Activated CD8-positive, alpha-beta memory T cell treated with anti-CD3 and anti-CD28 coated beads, Interleukin-2, amount 10 ng/mL, durations not matched to agents 7 days and 5 days (primary cell): ENCODE measurements at places on chromosomes 3 and 15. TPM values are rescaled to one million over a fixed set of nuclear protein-coding genes. Genes with fewer than 3 reads are reported as not detected.

DNA sequence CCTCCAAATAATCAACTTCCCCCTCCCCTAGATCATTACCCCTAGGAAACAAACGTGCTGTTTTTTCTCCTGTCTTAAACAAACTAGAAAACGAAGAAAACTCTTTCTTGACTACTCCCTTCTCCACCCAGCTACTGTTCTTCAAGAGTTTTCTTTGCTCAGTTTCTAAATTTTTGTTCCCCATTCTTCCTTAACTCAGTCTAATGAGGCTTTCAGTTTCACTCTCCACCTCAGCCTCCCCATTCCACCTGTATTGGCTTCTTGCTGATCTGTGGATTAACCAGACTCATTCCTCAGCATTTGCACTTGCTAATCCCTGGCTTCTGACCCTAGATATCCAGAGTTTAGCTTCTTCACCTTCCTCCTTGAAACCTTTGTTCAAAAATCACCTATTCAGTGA lies 26.8 kb downstream of the SERPINI1 start:
- no peak overlapping the region for H3K27ac ChIP-seq
- H3K4me3 ChIP-seq, result no peak overlapping the region
- DNase-seq, result no peak
- H3K36me3 ChIP-seq, result no peaks in the 10 kb centered on the region

DNA sequence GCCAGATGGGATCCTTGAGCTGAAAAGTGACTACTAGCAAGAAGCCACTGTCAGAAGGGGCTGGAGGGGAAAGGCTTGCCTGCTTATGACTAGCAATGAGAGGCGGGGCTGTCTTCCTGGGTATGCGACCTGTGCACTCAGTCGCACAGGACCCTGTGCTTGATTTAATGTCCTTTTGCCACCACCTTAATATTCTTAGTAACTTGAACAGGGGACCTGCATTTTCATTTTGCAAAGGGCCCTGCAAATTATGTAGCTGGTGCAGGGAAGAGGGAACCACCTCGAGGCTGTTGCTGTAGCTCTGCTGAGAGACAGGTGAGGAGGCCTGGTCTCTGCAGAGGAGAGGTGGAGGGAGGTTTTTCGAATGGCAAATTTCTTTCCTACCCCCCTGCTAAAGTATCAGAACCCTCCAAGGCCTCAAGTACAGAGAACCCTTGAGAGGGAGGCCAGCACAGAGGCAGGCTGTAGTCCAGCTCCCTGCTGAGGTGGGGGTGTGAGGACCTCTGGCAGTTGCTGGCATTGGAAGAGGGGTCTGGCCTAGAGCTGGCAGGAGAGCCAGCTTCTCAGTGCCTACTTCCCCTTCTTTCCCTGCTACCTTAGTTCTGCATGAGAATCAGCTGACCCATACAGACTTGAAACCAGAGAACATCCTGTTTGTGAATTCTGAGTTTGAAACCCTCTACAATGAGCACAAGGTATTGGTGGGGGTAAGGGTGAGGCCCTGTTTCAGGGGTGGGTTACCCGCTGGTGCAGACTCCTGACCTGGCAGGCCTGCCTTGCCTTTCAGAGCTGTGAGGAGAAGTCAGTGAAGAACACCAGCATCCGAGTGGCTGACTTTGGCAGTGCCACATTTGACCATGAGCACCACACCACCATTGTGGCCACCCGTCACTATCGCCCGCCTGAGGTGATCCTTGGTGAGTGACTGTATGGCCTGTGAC lies 11.4 kb downstream of the CLK3 start:
- H3K27ac ChIP-seq, result peak overlapping the region; percentile 71
- peaks cover 47% of the 10 kb centered on the region for H3K36me3 ChIP-seq
- DNase-seq, result no peak
- no peak overlapping the region for H3K4me3 ChIP-seq
- H3K4me1 ChIP-seq, result peaks cover 20% of the 10 kb centered on the region

- no peak overlapping the region for H3K27ac ChIP-seq
- no peaks in the 10 kb centered on the region for H3K27me3 ChIP-seq
- H3K36me3 ChIP-seq, result no peaks in the 10 kb centered on the region
These were observed 116.0 kb downstream of the IGF1R start for GRCh38 chr15:98764291-98764690.

- H3K4me3 ChIP-seq, result no peak overlapping the region
- no peak overlapping the region for H3K27ac ChIP-seq
- no peak for DNase-seq
- H3K4me1 ChIP-seq, result peaks cover 36% of the 10 kb centered on the region
These were observed 6.8 kb downstream of the CD96 start for GRCh38 chr3:111548756-111549155.

- DNase-seq, result no peak
- H3K27ac ChIP-seq, result no peak overlapping the region
- no peaks in the 10 kb centered on the region for H3K36me3 ChIP-seq
- H3K27me3 ChIP-seq, result peaks cover 12% of the 10 kb centered on the region
These were observed 34.4 kb downstream of the HOMER2 start for GRCh38 chr15:82918162-82918561.

DNA sequence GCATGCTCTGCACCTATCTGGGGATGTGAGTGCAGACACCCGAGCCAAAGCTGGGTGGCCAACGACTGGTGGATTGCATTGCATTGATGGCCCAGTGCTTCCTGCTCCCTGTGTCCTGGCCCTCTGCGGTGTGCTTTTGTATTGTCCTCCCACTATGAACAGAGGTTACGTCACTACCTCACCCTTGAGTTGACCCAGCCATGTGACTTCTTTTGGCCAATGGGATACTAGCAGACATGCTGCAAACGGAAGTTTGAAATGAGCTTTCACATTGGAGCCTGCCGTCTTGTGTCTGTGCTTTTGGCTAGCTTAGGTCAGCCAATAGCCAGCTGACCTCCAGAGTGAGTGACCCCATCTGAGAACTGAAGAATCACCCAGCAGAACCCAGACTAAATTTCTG lies 15.3 kb upstream of the TBC1D21 start:
- no peak for DNase-seq
- H3K4me3 ChIP-seq, result no peak overlapping the region
- H3K36me3 ChIP-seq, result no peaks in the 10 kb centered on the region
- peaks cover 47% of the 10 kb centered on the region for H3K27me3 ChIP-seq
- no peaks in the 10 kb centered on the region for H3K4me1 ChIP-seq

DNA sequence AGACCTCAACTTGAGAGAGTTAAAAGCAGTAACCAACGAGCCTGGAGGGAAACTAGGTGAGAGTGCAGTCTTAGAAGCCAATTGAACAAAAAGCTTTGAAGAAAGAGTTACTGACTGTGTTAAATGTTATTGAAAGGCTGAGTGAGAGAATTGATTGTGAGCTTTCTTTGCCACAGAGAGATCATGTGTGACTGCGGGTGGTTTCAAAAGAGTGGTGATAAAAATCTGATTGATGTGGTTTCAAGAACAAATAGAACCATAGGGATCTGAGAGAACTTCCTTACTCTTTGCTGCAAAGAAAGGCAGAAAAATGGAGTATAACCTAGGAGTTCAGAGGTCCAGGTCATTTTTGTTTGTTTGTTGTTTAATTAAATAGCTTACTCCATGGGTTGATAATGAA lies 759.9 kb upstream of the ALCAM start:
- no peak overlapping the region for H3K27ac ChIP-seq
- no peaks in the 10 kb centered on the region for H3K4me1 ChIP-seq
- H3K4me3 ChIP-seq, result no peak overlapping the region
- H3K27me3 ChIP-seq, result peaks cover 10% of the 10 kb centered on the region
- no peak for DNase-seq

The FAM43A gene
- total RNA-seq, result 10.0 TPM

The P2RY13 gene
- not detected for total RNA-seq

The ARPP21 gene
- not detected for total RNA-seq
